ENCODE measurements at places on chromosomes 3 and 15.

DNA sequence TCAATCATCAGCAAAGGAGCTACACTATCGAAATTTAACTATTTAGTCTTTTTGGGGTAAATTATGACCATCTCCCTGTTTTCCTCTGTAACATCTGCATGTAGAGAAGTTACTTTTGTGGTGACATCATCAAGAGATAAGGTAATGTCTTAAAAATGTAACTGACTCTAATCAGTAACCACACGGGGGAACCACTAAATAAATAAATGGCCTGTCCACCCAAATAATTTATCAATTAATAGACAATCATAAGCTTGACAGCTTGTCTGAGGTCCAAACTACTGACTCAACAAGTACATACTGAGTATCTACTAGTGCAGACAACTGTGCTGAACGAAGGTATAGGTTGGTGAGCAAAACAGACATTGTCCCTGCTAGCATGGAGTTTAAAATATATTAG, 219.3 kb downstream of the SLC9A9 start:
- DNase-seq: no peak

GRCh38 chr3:100004931-100005330, 109.4 kb downstream of the FILIP1L start:
- no peak for DNase-seq

DNA sequence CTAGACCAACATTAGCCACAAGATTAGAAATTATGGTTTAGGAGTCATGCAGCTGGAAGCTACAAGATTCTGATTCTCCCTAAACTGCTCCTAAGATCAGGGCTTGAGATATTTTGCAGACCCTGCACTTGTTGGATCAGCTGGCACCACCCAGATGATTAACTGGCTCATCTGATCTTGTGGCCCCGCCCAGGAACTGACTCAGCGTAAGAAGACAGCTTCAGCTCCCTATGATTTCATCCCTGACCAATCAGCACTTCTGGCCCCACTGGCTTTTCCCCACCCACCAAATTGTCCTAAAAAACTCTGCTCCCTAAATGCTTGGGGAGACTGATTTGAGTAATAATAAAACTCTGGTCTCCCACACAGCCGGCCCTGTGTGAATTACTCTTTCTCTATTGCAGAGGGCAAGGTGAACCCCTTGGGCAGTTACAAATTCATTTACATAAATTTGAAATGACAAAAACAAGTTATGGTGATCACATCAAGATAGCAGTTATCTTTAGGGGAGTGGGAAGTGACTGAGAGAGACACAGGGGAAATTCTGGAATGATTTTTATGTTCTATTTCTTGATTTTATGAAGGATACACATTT, 76.5 kb downstream of the CD200R1L start:
- DNase-seq: no peak

DNA sequence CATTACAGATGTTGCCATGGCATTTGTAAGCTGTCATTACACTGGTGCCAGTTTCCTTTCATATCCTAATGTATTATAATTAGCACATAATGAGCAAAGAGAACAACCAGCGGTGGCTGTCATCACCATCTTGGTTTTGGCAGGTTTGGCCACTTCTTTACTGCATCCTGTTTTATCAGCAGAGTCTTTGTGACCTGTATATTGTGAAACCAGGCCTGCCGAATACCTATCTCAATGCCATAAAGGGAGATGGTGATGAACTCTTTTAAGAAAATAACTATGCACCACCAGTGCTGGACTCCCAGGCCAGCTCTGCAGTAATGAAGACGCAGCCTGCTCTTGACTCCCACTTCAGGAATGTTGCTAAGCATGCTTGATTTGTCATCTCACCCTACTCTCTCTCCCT, 458.1 kb upstream of the NR2F2 start:
- DNase-seq: no peak

GRCh38 chr3:123561188-123561587, 23.7 kb downstream of the HACD2 start:
- DNase-seq: no peak

- DNase-seq: no peak
These were observed 127.2 kb upstream of the DPH6 start for GRCh38 chr15:35673093-35673684.

DNA sequence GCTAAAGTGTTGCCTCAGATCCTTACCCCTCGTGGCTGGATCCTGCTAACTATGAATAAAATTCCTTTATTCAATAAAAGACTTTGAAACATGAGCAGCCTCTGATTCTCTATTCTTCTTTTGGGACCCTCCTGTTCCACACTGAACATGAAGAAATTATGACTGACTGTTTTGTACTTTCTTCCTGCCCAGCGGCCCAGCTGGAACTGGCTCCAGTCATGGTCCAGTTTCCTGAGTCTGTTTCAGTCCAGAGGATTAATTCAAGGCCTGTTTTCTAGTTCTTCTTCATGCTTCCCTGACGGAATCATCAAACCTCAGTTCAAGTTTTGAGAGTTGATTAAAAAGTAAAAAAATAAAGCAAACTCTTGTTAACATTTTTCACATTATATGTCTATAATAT, 52.6 kb upstream of the CP start:
- no peak for DNase-seq

GRCh38 chr15:92600856-92601255, 54.7 kb downstream of the FAM174B start:
- no peak for DNase-seq

DNA sequence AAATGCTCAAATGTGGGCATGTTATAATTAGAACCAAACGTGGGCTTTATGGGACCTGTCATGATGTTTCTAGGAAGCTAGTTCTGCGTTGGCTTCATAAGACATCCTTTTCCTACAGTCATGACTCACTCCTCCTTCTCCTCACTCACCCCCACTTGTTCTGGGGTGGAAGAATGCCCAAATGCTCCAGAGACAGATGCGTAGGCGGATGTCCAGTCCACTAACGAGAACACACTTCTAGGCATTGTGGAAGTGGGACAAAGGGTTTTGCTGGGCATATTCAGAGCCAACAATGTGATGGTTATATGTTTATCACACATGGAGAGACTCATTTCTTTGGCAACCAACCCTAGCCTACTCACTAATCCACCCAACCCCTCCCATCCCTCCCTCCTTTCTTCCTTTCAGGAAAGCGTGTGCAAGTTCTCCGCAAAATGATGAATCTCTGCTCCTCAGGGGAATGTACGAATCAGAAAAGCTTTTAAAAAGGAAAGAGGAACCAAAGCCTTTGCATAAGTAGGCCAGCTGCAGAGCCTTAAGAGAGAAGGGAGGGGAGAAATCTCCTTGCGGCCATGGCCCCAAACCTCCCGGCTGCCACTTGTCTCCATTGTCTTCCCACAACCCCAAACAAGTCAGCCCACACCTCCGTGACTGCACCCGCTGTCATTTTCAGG, 123.0 kb upstream of the SPRED1 start:
- no peak for DNase-seq

- no peak for DNase-seq
These were observed 100.6 kb upstream of the PLAAT1 start for GRCh38 chr3:193140381-193140780.

DNA sequence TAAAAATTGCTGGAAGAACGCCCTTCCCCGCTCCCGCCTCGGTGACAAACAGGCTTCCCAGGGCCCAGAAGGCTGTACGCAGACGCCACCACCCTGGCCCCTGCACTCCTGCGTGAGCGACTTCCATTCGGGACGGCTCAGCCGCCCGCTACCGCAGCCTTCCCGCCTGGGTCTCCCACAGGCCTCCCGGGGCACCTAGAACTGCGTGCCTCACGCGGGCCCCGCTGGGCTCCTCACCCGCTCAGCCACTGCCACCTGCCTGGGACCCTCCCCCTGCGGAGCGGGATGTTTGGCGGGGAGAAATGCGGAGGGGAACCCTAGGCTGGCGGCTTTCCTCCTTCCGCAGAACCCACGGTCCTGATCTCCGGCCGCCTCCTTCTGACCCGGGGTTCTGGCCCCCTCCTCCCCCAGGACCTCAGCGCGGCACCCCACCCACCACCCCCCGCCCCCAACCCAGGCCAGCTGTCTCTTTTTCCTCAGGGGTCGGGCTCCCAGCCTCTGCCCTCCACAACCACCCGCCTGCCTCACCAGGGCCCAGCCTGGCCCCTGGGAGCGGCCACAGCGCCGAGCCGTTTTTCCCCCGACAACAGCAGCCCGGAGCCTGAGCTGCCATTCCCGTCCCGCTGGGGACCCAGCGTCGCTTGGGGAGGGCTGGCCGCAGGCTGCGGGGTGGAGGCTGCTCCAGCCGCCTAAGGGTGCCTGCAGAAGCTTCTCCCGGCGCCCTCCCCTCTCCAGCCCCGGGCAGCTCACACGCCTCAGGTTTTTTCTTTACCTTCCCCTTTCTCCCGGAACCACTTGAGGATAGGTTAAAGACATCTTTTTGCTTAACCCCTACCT, 27.6 kb upstream of the RAB7A start:
- DNase-seq: no peak

- DNase-seq: no peak
These were observed 249.2 kb downstream of the OPA1 start for GRCh38 chr3:193842029-193842798.

DNA sequence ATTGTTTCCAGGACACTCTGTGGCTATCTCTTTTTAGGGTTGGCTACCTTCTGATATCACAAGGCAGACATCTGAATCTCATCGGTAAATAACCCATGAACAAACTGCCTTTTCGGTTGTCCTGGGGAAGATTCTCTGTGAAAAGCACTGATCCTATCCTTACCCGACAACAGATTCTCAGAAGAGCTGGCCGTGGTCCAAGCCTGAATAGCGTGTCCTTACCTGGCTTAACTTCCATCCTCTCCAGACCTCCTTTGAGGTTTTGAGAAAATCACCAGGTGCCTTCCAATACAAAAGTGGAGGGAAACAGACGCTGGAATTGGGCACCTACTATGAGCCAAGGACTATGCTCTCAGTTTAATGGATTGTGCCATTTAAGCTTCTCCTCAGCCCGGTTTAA, 87.4 kb upstream of the ARHGEF3 start:
- DNase-seq: no peak

DNA sequence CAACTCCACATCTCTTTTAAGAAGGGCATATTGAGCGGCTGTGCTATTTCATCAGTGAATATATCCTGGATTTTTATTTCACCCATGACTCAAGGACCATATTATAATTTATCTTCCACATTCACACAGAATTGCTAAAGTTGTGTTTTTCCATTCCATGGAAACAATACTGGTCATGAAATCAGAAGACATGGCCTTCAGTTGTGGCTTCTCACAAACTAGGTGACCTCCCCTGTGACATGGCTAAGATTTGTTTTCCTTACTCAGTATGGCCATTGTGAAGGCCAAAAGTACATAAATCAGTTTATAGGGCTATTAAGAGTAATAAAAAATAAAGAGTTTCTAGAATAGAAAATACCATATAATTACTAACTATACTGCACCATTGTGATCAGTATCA, 415.6 kb downstream of the OXSM start:
- no peak for DNase-seq

- DNase-seq: no peak
These were observed 32.2 kb upstream of the DPPA4 start for GRCh38 chr3:109369510-109369909.

GRCh38 chr3:2343031-2343682, 244.5 kb downstream of the CNTN4 start:
- no peak for DNase-seq

- DNase-seq: no peak
These were observed 498.4 kb downstream of the FHIT start for GRCh38 chr3:60752809-60753208.

GRCh38 chr3:156615592-156616173, 58.7 kb upstream of the TIPARP start:
- no peak for DNase-seq

GRCh38 chr3:65734792-65735191, 303.9 kb downstream of the MAGI1 start:
- DNase-seq: no peak

DNA sequence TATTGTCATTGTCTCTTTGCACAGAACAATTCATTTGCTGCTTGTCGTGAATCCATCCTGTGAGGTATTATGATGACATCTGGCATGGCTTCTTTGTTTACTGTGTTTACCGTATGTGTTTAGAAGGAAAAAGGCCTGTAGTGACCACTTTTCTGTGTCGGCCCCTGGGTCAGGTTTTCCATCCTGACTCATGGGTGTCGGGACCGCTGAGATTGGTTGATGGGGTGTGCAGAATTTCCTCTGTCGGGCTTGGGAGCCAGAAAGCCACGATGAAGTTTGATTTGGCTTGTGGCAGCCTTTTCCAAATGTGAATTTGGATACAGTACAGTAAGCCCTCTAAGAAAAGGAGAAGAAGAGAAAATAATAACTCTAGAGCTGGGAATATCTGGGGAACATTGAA, 113.5 kb downstream of the FNDC3B start:
- DNase-seq: no peak

- no peak for DNase-seq
These were observed 172.1 kb downstream of the LRTM1 start for GRCh38 chr3:54755756-54756155.

DNA sequence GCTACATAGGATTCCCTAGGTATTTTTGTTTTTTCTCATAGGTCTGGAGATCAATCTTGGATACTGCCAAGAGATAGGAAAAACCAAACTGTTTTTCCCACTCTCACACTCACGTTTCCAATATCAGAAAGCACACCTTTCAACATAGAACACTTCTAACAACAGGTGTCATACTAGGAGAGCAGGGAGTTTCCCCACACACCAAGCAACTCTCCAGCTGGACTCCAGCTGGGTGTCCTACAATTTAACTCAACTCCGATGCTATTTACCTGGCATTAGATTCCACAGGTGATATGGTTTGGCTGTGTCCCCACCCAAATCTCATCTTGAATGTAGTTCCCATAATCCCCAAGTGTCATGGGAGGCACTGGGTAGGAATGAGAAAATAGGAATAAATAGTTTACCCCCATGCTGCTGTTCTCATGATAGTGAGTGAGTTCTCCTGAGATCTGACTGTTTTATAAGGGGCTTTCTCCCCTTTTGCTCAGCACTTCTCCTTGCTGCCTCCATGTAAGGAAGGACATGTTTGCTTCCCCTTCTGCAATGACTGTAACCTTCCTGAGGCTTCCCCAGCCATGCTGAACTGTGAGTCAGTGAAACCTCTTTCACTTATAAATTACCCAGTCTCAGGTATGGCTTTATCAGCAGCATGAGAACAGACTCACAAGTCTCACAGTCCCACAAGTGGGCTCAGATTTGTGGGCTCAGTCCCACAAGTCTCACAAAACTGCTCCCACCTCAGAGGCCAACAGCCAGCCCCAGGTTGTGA, 354.5 kb upstream of the THBS1 start:
- no peak for DNase-seq

DNA sequence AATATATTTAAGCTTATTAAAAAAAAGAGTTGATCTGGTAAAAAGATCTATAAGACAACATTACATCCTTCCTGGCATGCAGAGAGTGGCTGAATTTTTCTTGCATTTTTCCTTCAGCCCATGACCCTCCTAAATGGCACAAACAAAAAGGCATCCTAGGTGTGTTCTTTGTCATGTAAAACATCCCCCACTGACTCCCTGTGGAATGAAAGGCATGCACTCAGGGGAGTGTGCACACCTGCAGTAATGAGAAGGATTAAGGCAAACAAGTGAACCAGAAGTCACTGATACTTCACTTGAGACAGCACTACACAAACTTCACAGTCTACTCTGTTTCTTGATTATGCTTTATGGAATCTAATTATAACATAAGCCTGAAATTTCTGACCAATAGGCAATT, 195.0 kb downstream of the RBMS3 start:
- DNase-seq: no peak
